HL-60 (cell line): ENCODE measurements at places on chromosomes 3 and 15.

DNA sequence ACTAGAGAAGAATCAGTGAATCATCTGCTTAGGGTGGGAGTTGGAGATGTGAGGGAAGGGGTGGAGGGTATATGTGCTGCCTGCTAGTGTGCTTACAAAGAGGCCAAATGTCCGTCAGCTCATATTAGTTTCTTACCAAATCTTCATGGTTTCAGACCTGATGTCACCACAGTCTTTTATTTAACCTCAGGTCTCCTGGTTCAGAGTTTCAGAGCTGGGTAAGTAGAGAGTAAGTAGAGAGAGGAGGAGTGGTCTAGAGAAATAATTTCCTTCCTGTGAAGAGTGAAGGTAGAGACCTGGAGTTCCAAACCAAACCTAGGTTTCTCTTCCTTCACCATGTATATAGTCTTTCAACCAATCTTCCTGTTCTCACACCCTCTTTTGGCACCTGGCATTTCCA, 17.5 kb upstream of the P2RY1 start:
- no peak for DNase-seq

DNA sequence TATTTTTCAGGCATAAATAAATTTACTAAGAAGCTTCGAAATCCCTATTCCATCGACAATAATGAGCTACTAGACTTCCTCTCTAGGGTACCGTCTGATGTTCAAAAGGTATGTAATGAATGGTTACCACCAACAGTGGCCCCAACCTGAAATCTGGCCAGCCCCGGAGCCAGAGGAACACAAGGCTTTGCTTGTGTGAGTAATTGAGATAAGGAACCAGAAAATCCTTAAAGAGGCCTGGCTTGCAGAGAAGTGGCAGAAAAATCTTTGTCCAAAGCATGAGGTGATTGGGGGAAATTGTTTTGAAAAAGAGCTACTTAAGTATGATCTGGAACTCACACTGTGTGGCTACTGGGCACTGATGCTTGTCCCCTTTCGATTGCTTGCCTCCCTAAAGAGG, 245.3 kb downstream of the MCTP2 start:
- no peak for DNase-seq

GRCh38 chr3:11349446-11349845, 77.2 kb downstream of the ATG7 start:
- no peak for DNase-seq

- no peak for DNase-seq
These were observed 34.8 kb upstream of the WNT5A start for GRCh38 chr3:55521738-55522421.

DNA sequence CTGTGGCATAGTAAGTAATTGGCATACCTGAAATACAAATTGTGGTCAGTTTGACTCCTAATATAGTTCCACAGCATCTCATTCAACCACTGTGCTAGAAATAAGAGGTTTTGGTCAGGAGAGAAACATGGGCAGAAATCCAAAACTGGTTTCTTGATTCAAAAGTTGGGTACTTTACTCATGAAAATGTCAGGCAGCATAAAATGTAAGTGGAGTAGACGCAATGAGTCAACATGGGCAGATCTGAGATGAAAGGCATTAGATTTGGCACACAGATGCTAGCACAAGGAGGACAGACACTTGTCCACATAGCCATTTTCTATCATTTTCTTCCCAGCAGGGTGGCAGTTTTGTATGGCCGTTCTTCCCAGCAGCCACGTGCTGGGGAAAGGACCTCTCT, 255.8 kb upstream of the CDIN1 start:
- DNase-seq = no peak

DNA sequence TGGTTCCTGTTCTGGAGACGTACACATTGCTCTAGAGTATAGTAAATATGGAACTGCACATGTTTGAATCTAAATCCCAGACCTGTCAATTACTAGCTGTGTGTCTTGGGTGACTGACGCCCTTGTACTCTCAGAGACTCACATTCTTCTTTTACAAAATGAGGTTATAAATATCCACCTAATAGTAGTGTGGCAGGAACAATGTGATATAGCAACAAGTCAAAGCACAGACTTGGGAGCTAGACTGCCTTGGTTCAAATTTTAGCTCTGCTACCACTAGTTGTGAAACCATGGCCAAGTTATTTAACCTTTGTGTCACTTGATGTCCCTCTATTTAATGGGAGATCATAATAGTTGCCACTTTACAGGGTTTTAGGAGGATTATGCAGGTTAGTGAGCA, 245.6 kb downstream of the CPNE4 start:
- no peak for DNase-seq

- DNase-seq = no peak
These were observed 1.2 kb upstream of the EIF3J start for GRCh38 chr15:44535523-44536301.

- DNase-seq = no peak
These were observed 11.1 kb upstream of the MB21D2 start for GRCh38 chr3:192928720-192929119.

- DNase-seq = no peak
These were observed 137.5 kb upstream of the SLC2A2 start for GRCh38 chr3:171164067-171164465.

- DNase-seq = peak; percentile 20
These were observed 52.8 kb downstream of the GPR160 start for GRCh38 chr3:170090601-170090981.

- peak; percentile 57 for DNase-seq
These were observed at the start of gene UBE2Q2 for GRCh38 chr15:75842722-75843677. Gene UBE2Q2 (plus strand): TSS chr15:75843447. CDS start chr15:75843667, 220 bp downstream.

GRCh38 chr3:172341482-172342059, 106.7 kb downstream of the GHSR start:
- DNase-seq = peak; percentile 40

DNA sequence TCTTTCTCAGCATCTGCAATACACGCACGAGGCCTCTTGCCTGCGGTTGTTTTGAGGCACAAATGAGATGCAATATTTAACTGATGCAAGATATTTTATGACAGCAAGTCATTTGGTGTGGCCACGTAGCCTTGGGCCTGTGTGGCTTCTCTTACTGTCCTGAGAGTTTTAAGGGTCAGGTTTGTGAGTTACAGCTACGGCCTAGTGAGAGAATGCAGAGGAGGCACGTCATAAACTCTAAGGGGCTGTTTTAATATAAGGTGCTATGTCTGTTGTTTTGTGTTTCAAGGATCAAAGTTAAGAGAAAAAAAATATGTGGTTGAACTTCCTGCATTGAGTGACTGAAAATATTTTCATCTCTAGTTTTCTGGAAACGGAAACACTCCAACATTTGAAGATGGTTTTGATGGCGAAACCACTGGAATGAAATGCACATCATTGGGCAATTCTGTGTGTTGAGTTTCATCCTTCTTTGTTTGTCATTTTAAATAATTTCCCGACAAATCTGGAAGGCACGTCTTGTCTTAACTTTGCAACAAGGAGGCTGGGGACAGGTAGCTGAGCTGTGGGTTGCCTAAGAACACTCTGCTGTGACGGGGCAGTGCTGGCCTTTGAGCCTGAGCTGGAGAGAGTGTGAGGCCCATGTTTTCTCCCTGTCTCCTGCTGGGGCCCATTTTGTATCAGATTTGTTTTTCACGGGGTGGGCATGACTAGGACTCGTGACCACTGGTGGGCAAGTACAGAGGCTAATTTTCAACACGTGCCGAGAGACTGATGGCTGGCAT, 5.1 kb downstream of the APBA2 start:
- no peak for DNase-seq

GRCh38 chr3:30186741-30187219, 419.6 kb upstream of the TGFBR2 start:
- DNase-seq = no peak

DNA sequence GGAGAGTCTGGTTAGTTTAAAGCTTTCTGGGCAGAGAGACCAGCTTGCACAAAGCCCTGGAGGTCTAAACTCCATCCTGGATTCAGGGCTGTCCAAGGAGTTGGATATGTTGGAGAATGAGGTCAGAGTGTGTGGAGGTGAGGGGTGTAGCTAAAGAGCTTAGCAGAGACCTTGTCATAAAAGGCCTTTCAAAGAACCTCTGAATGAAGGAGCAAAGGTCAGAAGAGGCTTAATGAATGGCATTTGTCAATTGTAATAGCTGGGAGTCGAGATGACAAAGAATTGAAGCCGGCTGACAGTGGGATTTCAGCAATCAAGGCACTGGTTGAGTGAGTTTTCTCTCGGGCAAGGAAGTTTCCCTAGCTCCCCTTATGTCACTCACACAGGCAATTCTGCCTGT, 202.6 kb downstream of the PDCD6IP start:
- DNase-seq = no peak

- DNase-seq = no peak
These were observed 32.2 kb downstream of the SSR3 start for GRCh38 chr3:156522673-156523072.

GRCh38 chr15:33188641-33189257, 5.8 kb downstream of the FMN1 start:
- no peak for DNase-seq

GRCh38 chr15:75131269-75131643, 70.4 kb upstream of the C15orf39 start:
- DNase-seq = no peak

- DNase-seq = no peak
These were observed 2.7 kb downstream of the LMOD3 start for GRCh38 chr3:69119681-69120080.

- DNase-seq = no peak
These were observed 71.0 kb downstream of the PCOLCE2 start for GRCh38 chr3:142817897-142818296.

DNA sequence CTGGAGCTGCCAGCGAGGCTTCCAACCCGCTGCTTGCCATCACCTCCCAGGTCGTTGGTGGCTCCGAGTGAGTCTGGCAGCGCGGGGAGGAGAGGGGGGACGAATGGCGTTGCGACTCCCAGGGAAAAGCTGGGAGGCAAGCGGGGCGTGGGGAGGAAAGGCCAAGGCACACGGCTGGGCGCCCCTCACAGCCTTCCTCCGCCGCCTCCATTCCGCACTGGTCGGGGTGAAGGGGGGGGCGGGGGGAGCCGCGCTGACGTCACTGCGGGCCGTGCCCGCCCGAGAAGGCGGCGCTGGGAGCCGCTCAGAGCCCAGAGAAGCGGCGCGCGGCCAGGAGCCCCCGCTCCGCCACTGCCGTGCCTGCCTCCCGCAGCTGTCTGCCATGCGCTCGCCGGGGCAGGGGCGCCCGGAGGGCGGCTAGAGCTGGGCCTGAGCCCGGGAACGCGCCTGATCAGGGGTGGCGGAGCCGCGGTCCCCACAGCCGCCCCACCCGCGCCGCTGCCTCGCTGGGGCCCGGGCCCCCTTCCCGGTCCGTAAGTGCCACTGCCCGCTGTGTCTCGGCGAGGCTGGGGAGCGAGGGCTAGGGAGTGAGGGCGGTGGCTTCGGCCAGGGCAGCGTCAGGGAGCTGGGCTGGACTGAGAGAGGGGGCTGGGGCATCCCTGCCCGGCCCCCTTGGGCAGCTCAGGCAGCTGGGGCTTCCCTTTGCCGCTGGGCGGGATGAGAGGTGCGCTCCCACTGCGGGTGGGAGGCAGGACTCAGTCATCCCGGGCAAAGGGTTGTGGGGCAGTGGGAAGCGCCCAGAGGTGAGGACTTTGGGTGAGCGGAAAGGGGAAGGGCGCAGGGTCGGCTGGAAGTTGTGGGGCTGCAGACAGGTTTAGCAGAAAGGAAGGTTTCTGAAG, 27.8 kb upstream of the POLG start:
- no peak for DNase-seq

DNA sequence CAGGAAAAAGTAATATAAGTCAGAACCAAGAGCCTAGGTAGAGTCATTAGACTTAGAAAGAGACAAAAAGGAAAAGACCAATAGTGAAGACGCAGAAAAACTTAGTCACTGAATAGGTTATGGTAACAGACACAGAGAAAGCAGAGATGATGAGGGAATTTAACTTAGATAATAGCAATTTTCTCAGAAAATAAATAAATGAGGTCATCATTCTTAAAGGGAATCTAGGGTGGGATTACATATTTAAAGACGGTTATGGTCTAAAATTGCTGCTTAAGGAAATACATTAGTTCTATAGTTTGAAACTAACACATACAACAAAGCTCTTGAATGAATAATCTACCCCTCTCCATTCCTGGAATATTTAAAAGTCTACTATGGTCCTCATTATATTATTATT, 59.4 kb downstream of the UBR1 start:
- no peak for DNase-seq

GRCh38 chr15:91124132-91124531, 24.1 kb downstream of the SV2B start:
- no peak for DNase-seq

- DNase-seq = no peak
These were observed 47.9 kb downstream of the QTRT2 start for GRCh38 chr3:114104414-114104813.

GRCh38 chr3:160331127-160331937, 67.7 kb downstream of the IFT80 start:
- DNase-seq = no peak

DNA sequence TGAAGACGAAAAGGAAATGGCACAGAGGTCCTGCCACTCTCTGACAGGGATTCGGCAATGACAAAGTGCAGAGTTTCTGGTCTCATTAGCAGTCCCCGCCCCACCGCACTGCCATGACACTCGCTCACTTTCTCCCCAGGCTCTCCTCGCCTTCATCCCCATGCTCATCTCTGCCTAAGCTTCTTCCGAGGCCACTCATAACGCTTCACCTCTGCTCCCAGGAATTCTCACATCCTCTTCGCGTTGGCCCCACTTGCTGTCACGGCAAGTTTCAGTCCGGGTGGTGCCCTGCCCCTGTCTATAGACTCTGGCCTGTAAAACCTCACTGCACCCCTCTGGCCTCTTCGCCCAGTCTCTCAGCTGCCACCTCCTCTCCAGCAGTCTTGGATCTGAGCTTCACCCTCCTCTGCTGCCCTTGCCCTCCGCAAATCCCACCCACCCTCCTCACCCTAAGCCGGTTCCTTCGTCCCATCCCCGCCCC, 654 bp downstream of the RUBCN start:
- peak; percentile 18 for DNase-seq
